ENCODE measurements at places on chromosomes 1 and 21.

DNA sequence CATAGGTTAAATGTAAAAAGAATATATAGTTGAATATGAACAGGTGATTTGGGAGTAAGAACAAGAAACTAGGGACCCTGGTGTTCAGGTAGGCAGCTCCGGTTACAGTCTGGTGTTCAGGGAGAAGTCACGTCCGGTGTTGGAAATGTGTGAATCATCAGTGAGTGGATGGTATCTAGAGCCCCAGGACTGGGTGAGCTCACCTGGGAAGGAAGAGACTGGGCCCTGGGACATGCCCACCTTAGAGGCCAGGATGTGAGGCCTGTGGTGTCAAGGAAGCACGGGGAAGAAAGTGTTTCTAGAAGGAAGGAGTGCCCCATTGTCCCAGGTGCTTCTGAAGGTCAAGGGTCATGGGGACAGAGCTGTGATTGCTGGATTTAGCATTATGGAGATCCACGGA lies 1.5 kb upstream of the GJB3 start:
- no peak for DNase-seq

GRCh38 chr1:57116871-57117270 lies 151.1 kb upstream of the C8B start:
- DNase-seq: no peak

DNA sequence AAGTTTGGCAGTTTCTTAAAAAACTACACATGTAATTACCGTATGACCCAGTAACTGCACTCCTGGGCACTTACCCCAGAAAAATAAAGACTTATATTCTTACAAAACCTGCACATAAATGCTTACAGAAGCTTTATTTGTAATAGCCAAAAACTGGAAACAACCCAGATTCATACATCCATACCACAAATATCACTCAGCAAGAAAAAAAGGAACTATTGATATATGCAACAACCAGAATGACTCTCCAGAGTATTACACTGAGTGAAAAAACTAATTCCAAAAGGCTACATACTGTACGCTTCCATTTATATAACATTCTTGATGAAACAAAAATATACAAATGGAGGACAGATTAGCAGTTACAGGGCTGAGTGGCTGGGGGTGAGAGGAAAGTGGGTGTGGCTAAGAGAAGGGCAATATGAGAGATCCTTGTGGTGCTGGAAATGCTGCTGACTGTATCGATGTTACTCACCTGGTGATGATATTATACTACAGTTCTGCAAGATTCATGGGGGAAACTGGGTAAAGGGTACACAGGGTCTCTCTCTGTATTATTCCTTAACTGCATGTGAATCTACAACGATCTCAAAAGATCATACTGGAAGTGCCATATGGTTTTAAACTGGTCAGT lies 96.0 kb upstream of the GNG4 start:
- no peak for DNase-seq

GRCh38 chr1:245108909-245109308 lies 45.9 kb upstream of the KIF26B start:
- no peak for DNase-seq

GRCh38 chr1:233453433-233454200 lies 126.1 kb downstream of the MAP3K21 start:
- no peak for DNase-seq

GRCh38 chr1:16367968-16368890 lies 1.2 kb downstream of the SZRD1 start:
- no peak for DNase-seq

DNA sequence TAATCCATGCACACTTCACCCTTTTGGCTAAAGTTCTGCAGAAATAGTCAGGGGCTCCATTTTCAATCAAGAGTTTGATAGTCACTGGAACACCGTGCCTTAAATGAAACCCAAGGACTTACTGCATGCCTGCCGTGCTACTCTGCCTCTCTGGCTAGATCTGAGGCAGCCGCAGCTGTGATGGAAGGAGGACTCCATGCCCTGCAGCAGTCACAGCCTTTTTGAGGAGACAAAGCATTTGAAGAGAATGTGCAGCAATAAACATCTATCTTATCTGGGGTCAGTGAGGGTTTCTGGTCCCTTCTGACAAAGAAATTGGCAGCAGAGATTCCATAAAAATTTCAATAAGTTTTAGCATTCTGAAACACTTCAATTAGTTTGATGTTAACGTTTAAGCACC lies 78.0 kb downstream of the BCAR3 start:
- no peak for DNase-seq

DNA sequence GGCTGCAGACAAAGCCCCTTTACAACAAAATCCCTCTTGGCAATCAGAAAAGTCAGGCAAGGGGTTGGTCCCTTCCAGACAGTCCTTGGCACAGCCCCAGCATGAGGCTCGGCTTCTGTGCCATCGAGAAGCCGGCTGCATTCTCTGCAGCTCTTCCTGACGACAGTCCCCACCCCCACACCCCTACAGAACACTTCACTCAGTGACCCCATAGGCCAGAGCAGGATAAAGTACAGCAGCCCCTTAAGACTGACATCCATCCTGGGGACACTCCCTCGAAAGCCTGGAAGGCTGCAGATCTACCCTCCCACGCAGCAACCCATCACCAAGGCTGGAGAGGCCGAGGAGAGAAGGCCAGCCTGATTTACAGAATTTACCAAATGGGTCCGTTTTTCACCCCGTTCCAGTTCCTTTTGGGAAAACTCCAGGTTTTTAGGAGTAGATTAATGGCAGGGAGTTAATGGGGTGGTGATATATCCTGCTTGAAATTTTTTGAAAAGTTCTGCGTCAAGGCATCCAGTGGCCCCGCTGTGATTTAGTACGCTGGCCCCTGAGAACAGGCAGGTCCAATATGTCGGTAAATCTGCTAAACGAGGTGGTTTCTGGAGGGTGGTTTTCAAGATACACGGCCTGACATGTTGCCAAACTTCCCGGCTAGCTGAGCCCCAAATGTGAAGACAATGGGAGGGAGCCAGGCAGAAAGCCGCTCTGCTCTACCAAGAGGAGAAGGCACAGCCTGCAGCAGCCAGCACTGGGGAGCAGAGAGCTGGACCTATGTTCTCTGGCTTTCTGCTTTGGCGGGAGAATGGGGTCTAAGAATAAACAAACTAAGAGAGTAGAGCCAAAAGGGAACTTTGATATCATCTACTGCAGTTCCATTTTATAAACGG lies 81.7 kb downstream of the SSBP3 start:
- no peak for DNase-seq

DNA sequence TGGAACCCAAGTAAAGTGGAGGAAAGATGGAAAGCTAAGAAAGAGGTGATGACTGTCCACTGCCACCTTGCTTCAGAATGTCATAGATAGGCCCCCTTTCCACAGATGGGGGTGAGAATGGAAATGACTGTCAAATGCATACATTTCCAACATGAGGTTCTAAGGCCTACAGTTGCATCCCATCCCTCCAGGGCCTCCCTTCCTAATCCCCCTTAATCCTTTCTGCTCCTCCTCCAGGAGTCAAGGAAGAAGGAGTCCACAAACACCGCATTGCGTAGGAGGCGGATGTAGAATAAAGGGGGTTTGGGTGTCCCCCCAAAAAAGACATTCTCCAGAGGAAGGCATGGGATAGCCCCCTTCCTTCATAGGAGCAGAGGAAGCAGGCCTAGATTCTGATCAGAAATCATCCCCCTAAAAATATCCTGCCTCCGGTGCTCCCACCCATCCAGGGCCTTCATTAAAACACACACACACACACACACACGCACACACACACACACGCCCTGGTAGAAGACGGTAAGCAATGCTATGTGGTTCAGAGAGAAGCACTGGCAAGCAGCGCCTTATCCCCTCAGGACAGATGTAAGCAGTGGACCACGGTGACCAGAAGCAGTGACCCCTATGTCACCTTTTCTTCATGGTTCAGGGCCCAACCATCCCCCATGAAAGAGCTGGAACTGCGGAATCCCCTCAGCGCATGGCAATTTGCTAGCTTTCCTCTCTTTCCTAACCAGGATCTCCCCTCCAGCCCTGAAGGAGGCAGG lies 2.0 kb downstream of the SV2A start:
- DNase-seq: no peak

GRCh38 chr1:21659099-21659923 lies 9.8 kb downstream of the RAP1GAP start:
- DNase-seq: peak; percentile 75

DNA sequence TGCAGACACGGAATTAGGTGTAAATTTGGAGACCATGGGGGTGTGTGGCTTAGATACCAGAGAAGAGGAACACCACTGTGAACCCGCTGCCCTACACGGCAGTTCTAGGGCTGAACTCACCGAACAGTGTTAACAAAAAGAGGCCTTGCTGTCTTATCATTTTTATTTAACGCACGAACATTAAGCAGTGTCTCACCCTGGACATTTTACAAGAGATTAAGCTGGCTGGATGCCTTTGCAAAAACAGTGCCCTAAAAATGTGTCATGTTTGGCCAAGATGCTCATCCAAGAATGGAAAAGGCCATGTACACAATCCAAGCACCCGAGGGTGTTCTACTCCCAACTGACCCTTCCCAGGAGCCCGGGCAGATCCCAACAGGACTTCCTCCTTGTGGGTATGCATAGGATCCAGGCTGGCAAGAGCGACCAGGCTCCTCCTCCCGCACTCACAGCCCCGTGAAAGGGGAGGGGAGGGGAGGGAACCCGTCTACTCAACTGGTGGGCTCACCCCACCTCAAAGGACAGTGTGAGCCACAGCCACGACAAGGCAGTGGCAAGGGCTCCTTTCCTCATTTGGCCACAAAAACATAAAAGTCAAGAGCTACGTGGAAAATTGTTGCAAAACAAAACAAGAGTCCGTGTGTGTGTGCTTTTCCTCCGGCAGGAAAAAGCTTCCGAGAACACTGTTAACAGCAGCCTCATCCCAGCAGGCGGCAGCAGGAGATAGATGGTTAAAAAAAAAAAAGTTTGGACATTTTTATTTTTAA lies 20.3 kb downstream of the C2CD2 start:
- DNase-seq: no peak

- DNase-seq: peak; percentile 76
These were observed 6.7 kb upstream of the HUNK start for GRCh38 chr21:31866077-31866511.

- DNase-seq: no peak
These were observed 162.2 kb downstream of the PLXNA2 start for GRCh38 chr1:208081972-208082371.

- DNase-seq: no peak
These were observed 134.8 kb upstream of the TMEM51 start for GRCh38 chr1:15018767-15019166.

GRCh38 chr1:73659136-73659535 lies 538.8 kb downstream of the LRRIQ3 start:
- no peak for DNase-seq

DNA sequence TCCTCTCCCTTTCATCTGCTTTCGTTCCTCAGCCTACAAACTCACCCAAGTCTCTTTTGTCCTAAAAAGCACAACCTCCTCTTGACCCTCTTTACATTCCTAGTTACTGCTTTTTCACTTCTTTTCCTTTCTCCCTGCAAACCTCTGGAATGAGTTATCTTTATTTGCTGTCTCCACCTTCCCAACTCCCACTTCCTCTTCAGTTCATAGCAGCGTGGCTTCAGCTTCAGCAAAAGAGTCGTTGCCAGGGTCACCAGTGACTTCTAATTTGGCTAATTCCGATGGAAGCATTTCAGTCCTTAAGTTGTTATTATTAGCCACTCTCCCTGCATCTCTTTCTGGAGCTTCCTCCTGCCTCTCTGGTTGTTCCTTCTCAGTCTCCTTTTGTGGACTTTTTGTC lies 6.2 kb upstream of the TMEM54 start:
- no peak for DNase-seq

DNA sequence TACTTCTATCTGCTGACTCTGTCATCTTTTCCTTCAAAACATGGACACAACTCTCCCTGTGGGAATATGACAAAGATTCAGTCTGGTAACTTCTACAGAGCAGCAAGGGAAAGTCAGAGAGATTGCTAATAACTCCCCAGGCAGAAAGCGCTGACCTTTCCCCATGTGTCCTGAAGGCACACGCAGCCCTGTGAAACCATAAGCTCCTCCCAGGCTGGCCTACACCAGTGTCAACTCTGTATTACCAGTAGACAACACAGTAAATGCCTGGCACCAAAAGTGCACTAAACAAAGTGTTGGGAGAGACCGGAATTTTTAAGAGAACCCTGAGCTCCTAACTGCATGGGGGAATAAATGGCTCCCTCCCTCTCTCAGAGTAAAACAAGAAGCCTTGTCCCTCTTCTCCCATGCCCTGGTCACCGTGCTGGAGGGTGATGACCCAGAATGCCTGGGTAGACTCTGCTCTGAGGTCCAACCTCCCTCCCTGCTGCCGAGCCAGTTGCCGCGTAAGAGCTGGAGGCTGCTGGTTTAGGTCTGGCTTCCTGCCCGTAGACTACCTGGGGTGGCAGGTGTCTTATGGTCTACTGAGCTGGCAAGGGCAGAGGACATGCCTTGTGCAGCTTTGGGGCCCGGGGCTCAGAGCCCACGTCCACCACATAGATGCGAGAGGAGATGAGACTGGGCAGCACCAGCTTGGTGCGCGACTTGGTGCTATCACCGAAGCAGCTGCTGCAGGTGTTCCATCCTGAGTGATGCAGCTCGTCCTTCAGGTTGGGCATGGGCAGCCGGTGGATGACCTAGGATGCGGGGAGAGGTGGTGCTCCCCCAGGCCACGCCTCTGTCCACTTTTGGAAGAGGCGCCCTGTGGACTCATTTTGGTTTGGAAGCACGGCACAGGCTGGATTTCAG lies 3.9 kb downstream of the SELENBP1 start:
- no peak for DNase-seq

DNA sequence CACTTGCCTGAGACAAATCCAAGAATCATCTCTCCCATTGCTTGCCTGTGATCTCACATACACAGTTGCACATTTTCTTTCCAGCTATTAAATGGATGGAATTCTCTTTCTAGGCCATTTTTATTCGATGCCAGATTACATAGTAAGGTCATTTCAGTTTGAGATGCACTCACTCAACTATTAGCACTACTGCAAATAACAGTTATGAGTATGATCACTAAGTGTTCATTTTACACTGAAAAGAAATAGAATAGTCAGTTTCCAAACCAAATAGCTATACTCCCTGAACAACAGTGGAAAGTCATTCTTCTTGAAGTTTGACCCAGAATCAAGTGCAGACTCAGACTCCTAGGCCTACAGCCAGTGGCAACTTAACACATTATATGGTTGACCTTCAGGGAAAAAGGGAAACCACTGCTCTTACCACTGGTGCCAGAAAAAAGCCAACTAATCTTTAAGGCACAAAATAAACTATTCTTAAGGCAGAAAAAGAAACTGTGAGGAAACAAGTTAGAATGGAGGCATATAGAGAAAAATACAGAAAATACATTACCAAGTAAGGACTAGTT lies 31.5 kb downstream of the WNT2B start:
- no peak for DNase-seq
